ENCODE measurements at places on chromosomes 1 and 21. TPM values are rescaled to one million over a fixed set of nuclear protein-coding genes. Genes with fewer than 3 reads are reported as not detected.
A peak's percentile ranks its signal among the peaks of the same experiment; 100 is the strongest.

DNA sequence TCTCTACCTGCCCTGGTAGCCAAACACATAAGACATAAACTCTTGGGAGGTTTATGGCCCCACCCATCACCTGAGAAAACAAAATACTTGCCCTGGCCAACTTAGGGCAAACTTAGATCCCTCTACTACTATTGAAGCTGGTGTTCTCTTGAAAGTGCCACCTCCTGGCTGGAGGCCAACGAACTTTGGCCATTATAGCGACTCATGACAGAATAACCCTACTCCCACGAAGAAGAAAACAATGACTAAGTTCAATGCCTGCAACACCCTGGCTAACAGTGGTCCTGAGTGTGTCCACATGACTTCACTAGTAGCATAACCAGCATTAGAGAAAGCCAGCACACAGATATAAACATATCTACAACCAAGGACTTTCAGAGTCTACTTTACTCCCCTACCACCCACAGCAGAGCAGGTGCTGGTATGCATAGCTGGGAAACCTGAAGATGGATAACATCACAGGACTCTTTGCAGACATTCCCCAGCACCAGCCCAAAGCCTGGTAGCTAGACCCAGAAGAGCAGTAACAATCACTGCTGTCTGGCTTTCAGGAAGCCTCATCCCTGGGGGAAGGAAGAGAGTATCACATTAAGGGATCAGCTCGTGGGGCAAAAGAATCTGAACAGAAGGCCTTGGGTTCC lies 81.0 kb downstream of the SLC30A10 start:
- peak; percentile 17 for DNase-seq

- peak; percentile 39 for DNase-seq
Measured at GRCh38 chr1:226457307-226457712, 49.4 kb upstream of the PARP1 start.

DNA sequence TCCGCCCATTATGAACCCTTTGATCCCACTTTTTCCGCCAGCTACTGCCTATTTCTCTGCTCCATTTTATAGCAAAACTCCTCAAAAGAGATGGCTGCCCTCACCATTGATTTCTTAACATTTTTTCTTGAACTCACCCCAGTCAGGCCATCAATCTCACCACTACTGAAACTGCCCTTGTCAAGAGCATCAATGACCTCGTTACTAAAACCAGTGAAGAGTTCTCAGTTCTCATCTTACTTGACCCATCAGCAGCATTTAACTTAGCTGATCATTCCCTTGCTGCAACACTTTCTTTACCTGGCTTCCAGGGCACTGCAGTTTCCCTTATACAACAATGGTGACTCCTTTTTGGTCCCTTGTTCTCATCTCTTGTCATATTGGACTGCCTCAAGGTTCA lies 35.2 kb upstream of the FASLG start:
- no peak for DNase-seq

DNA sequence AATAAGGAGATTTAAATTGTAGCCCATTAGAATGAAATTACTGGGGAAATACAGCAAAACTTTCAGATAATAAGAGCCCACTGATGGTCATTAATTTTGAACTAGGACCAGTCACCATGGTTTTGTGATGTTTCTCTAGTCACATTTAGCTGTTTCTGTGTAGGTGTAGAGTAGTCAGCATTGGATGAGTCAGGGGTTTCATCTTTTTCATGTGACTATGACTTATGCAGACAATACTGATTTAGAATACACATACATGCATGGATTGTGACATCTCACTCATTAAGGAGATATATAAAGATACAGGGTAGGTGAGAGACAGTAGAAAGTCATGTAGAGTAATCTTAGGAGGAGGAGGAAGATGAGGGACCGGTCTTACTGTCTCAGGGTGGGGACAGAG lies 1192.7 kb downstream of the KCNT2 start:
- peak; percentile 26 for DNase-seq

DNA sequence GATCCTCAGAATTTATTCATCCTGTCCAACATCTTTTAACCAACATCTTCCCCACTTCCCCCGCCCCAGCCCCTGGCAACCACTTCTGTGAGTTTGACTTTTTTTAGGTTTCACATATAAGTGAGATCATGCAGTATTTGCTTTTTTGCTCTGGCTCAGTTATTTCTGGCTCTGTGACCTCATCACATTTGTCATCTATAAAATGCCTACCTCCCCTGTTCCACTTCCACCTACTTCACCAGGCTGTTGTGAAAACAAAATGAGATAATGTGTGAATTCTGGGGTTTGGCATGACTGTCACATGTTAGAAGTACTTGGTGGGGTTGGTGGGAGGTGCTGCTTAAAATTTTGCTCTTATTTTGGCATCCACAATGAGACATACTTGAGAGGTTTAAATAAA lies 18.4 kb downstream of the HHAT start:
- DNase-seq: peak; percentile 60

DNA sequence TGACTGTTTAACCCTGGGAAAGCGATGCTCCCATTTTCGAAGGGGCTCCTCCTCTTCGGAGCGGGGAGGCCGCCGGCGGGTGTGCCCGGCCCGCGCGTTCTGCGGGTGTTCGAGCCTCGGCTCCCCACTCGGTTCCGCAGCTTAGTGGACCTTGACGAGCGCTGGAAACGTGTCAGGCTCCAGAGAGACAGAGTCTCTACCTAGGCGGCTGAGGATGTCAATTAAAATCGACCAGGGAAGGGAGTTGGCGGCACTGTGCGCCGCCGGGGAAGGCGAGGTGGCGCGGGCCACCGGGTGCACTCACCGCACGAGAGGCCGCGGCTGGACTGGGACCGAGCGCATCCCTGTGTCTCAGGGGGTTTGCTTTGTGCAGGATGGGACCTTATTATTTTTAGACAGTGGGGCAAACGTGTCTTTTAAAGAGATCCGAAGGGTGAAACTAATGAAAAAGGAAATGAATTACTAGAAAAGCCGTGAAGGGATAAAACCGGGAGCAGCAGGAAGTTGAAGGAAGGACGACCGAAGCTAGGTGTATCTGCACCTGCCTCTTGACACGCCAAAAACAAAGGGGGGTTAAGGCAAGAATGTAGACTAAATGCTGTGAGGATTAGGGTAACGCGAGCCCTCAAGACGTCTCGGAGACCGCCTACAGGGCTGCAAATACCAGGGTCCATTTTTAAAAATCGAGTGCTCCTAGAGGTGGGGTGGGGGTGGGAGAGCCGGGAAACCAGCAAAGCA lies 5.6 kb downstream of the LHX4 start:
- no peak for DNase-seq

DNA sequence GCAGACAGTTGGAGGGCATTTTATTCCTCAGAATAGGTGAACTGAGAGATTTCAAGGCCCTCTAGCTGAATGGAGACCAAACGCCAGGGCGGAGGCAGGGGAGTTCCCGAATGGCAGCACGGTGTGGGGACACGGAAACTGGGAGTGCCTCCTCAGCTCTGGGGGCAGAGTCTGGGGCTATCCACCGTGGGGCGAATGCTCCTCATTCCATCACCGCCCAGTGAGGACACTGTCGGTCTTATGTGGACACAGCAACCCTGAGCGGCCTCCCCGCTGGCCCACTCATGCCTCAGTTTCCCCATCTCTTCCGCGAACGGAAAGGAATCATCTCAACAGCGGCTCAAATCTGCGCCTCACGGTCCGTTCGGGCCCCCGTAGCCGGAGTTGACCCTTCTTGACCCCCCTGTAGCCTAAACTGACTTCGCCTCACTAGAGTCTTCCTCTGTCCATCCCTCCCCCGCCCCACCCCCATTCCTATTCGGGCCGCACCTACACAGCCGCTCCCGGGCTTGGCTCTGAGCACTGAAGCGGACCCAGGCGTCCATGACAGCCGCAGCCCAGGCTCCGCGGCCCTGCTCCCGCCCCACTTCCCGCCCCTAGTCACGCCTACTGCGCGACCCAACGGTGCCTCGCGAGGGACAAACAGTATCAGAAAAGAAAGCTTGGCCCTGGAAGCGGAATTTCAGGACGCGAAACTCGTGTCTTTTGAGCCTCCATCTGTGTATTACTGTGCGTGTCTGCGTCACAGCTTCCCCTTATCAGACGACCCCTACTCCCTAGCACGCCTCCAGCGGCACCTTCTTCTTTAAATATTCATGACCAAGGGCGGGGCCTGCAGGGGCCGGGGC lies at the start of gene PEX11B:
Gene PEX11B (minus strand): TSS at position 574 of the 848 bp plus-strand sequence. CDS start 29 bp downstream, at position 545.
- DNase-seq: peak; percentile 84

- no peak for DNase-seq
Measured at GRCh38 chr1:118117521-118117920, 67.5 kb downstream of the SPAG17 start.

- no peak for DNase-seq
Measured at GRCh38 chr1:235327559-235328270, at the start of gene ARID4B. ARID4B (minus strand) TSS chr1:235328179; CDS start chr1:235326919, 1,260 bp downstream.

- no peak for DNase-seq
Measured at GRCh38 chr1:109256085-109256484, 6.7 kb downstream of the CELSR2 start.

- peak; percentile 82 for DNase-seq
Measured at GRCh38 chr1:243513726-243514491, 258.1 kb downstream of the SDCCAG8 start.

Gene DCST1
- 0.17 TPM for total RNA-seq

Gene AXDND1
- not detected for total RNA-seq

Gene ZNF593OS
- not detected for total RNA-seq

Gene CYP4A11
- not detected for total RNA-seq

Gene AK4
- 28.3 TPM for total RNA-seq

Gene S100B
- not detected for total RNA-seq

Data from HT1080 (cell line).